Vagina (tissue), 2 donors: ENCODE measurements at places on chromosomes 1 and 21.

DNA sequence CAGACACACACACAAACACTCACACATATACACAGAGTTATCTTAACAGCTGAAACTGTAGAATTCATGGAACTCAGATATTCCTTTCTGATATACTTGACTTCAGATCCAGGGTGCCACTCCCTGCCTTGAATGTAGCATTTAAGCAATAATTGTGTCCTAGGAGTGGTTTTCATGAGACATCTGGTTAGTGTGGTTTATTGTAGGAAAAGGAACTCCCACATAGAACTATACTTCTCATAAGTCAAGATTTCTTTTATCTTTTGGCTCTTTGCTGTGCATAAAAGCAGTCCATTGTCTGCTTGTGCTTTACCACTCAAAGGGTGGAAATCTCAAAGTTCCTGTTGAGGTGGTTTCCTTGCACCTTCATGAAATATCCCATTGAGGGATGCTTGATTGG is 272.6 kb upstream of the SGIP1 start:
- H3K27ac ChIP-seq: no peak overlapping the region
- H3K36me3 ChIP-seq: no peaks in the 10 kb centered on the region
- no peak for DNase-seq

DNA sequence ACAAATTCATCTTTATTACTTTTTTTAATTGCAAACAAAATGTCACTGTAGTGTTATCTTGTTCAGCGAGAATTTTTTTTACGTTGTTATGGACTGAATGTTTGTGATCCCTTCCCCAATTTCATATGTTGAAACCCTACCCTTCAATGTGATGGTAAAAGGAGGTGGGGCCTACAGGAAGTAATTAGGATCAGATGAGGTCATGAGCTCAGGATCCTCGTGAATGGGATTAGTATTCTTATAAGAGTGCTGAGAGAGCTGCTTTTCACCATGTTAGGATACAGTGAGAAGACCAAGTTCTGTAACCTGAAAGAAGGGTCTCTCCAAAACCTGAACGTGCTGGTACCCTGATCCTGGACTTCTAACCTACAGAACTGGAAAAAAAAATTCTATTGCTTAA is 646.0 kb upstream of the TMPRSS15 start:
- H3K4me3 ChIP-seq: no peak overlapping the region
- H3K27me3 ChIP-seq: no peaks in the 10 kb centered on the region
- no peaks in the 10 kb centered on the region for H3K36me3 ChIP-seq

- H3K27ac ChIP-seq: no peak overlapping the region
- no peaks in the 10 kb centered on the region for H3K27me3 ChIP-seq
- no peaks in the 10 kb centered on the region for H3K36me3 ChIP-seq
- H3K4me3 ChIP-seq: no peak overlapping the region
Measured at GRCh38 chr1:33949570-33949969, 85.7 kb downstream of the HMGB4 start.

- no peak for DNase-seq
- peaks cover 25% of the 10 kb centered on the region for H3K4me1 ChIP-seq
- H3K36me3 ChIP-seq: no peaks in the 10 kb centered on the region
- H3K4me3 ChIP-seq: no peak overlapping the region
- no peak overlapping the region for H3K27ac ChIP-seq
- no peaks in the 10 kb centered on the region for H3K27me3 ChIP-seq
Measured at GRCh38 chr1:59498640-59499039, 201.7 kb downstream of the FGGY start.

- H3K4me3 ChIP-seq: no peak overlapping the region
- no peaks in the 10 kb centered on the region for H3K4me1 ChIP-seq
- DNase-seq: no peak
- H3K36me3 ChIP-seq: no peaks in the 10 kb centered on the region
Measured at GRCh38 chr1:181551249-181551648, 67.9 kb downstream of the CACNA1E start.

GRCh38 chr1:243465738-243466137 is 209.9 kb downstream of the SDCCAG8 start:
- H3K27me3 ChIP-seq: no peaks in the 10 kb centered on the region
- no peaks in the 10 kb centered on the region for H3K4me1 ChIP-seq
- H3K4me3 ChIP-seq: no peak overlapping the region
- no peaks in the 10 kb centered on the region for H3K36me3 ChIP-seq
- H3K27ac ChIP-seq: no peak overlapping the region
- DNase-seq: no peak
